ENCODE measurements at places on chromosomes 4 and X.

GRCh38 chr4:184315675-184316359, 98.1 kb upstream of the ENPP6 start:
- no peaks in the 10 kb centered on the region for H3K36me3 ChIP-seq
- H3K27me3 ChIP-seq = no peaks in the 10 kb centered on the region
- no peak for DNase-seq
- no peak overlapping the region for H3K4me3 ChIP-seq

- H3K27me3 ChIP-seq = no peaks in the 10 kb centered on the region
- no peak overlapping the region for H3K4me3 ChIP-seq
- H3K27ac ChIP-seq = peak overlapping the region; percentile 23
- H3K36me3 ChIP-seq = no peaks in the 10 kb centered on the region
- H3K4me1 ChIP-seq = peaks cover 4% of the 10 kb centered on the region
Observed at GRCh38 chr4:73704314-73705055, 35.9 kb upstream of the CXCL8 start.

DNA sequence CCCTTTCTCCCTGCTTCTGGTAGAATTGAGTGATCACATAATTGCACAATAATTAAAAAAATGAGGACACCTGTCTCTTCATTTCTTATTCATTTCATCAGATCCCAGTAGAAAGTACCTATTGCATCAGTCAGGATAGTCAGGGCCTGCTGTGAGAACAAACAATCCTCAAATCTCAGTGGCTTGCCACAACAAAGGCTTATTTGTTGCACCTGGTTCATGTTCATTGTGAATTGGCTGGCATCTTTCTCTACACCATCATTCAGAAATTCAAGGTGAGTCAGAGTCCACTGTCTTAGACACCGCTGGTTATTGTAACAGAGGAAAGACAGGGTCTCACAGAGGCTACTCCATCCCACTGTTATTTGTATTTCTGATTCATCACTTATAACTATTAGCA, 409.8 kb downstream of the STIM2 start:
- no peaks in the 10 kb centered on the region for H3K27me3 ChIP-seq
- no peak overlapping the region for H3K27ac ChIP-seq
- no peak overlapping the region for H3K4me3 ChIP-seq
- no peak for DNase-seq

DNA sequence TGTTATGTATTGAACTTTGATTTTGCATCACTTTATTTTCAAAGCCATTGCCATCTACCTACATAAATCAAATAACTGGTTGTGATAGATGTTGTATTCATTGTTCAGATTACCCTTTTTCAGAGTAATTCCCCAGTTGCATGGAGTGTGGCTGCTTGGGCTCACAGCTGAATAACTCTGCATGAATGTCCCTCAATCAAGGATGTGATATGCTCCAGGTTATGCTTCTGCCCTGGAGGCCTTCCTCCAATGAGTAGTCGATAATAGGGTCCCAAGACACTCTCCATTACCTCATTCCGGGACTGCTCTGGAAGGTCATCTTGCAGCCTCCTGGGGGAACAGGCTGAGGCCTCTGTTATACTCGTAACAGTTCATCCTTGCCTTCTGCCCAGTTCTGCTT, 251.8 kb downstream of the ADGRL3 start:
- H3K27ac ChIP-seq = no peak overlapping the region
- H3K27me3 ChIP-seq = no peaks in the 10 kb centered on the region
- no peak for DNase-seq

- no peak for DNase-seq
- no peaks in the 10 kb centered on the region for H3K4me1 ChIP-seq
- no peaks in the 10 kb centered on the region for H3K36me3 ChIP-seq
- no peak overlapping the region for H3K4me3 ChIP-seq
Observed at GRCh38 chr4:179130122-179130714, 1688.0 kb upstream of the AGA start.

GRCh38 chrX:3485727-3486126, 139.3 kb upstream of the MXRA5 start:
- no peak overlapping the region for H3K27ac ChIP-seq
- H3K4me1 ChIP-seq = no peaks in the 10 kb centered on the region
- H3K27me3 ChIP-seq = no peaks in the 10 kb centered on the region

GRCh38 chr4:175139205-175139604, 221.0 kb downstream of the ADAM29 start:
- H3K4me1 ChIP-seq = no peaks in the 10 kb centered on the region
- no peak overlapping the region for H3K27ac ChIP-seq
- H3K4me3 ChIP-seq = no peak overlapping the region
- H3K36me3 ChIP-seq = no peaks in the 10 kb centered on the region

- no peaks in the 10 kb centered on the region for H3K4me1 ChIP-seq
- no peak for DNase-seq
- no peaks in the 10 kb centered on the region for H3K27me3 ChIP-seq
Observed at GRCh38 chr4:53500546-53500945, 90.7 kb downstream of the LNX1 start.

- no peaks in the 10 kb centered on the region for H3K27me3 ChIP-seq
- peaks cover 6% of the 10 kb centered on the region for H3K4me1 ChIP-seq
- H3K36me3 ChIP-seq = no peaks in the 10 kb centered on the region
- H3K27ac ChIP-seq = no peak overlapping the region
Observed at GRCh38 chrX:130877892-130878341, 25.1 kb downstream of the ENOX2 start.

DNA sequence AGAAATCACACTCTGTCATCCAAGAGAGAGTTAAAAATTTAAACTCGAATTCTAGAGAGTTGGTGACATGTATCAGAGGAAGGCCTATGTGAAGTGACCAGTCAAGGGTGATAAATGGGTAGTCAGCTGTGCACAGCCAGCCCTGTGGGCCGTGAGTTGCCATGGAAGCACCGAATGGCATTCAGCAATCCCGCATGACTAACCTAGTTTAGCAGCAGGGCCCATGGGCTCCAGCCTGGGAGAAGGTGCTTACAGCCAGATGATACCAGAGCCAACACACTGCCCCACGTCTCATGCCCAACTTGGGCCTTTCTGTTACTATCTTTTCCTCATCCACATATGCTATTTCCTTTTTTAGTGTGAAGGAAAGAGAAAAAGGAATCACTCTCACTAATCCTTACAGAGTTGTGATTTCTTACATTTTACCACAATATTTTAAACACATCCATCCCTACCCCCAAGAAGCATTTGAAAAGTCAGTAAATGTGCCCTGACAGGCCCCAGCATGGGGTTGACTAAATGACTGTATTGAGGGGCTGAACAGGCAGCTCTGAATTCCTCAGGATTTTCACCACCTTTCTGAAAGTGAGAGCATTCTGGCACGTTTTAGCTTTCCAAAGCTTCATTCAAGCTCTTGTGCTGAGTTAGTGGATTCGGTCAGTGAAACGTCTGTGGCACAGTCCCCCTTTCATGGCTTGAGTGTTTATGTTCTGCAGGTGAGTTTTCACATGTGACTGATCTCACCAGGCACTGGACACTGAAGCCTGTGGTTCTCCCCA, 104.2 kb downstream of the AFF1 start:
- peaks cover 25% of the 10 kb centered on the region for H3K4me1 ChIP-seq
- no peak overlapping the region for H3K4me3 ChIP-seq
- no peaks in the 10 kb centered on the region for H3K27me3 ChIP-seq
- H3K27ac ChIP-seq = peak overlapping the region; percentile 29
- no peaks in the 10 kb centered on the region for H3K36me3 ChIP-seq
- DNase-seq = peak; percentile 90

GRCh38 chr4:10114147-10114546, 2.5 kb downstream of the WDR1 start:
- H3K4me3 ChIP-seq = peak overlapping the region; percentile 94
- H3K27ac ChIP-seq = no peak overlapping the region
- peaks cover 3% of the 10 kb centered on the region for H3K36me3 ChIP-seq
- H3K4me1 ChIP-seq = peaks cover 5% of the 10 kb centered on the region
- no peaks in the 10 kb centered on the region for H3K27me3 ChIP-seq
- DNase-seq = no peak

All from aorta (tissue), 5 donors.